Testis (tissue), 5 donors: ENCODE measurements at places on chromosomes 7 and 10. TPM values are rescaled to one million over a fixed set of nuclear protein-coding genes. Genes with fewer than 3 reads are reported as not detected.

DNA sequence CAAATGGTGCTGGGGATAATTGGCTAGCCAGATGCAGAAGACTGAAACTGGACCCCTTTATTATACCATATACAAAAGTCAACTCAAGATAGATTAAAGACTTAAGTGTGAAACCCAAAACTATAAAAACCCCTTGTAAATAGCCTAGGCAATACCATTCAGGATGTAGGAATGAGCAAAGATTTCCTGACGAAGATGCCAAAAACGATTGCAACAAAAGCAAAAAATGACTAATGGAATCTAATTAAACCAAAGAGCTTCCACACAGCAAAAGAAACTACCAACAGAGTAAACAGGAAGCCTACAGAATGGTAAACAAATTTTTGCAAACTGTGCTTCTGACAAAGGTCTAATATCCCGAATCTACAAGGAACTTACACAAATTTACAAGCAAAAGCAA lies 30.9 kb upstream of the PLXDC2 start:
- H3K27ac ChIP-seq: no peak overlapping the region
- no peaks in the 10 kb centered on the region for H3K4me1 ChIP-seq
- no peak for DNase-seq
- no peaks in the 10 kb centered on the region for H3K36me3 ChIP-seq
- H3K27me3 ChIP-seq: no peaks in the 10 kb centered on the region

GRCh38 chr7:98909487-98909886 lies 31.2 kb downstream of the TRRAP start:
- H3K27ac ChIP-seq: no peak overlapping the region
- H3K4me1 ChIP-seq: no peaks in the 10 kb centered on the region
- H3K27me3 ChIP-seq: no peaks in the 10 kb centered on the region

Gene RASSF4
- 68.1 TPM for total RNA-seq

Gene LLCFC1
- 14.1 TPM for total RNA-seq

Gene PMS2
- total RNA-seq: 13.3 TPM

DNA sequence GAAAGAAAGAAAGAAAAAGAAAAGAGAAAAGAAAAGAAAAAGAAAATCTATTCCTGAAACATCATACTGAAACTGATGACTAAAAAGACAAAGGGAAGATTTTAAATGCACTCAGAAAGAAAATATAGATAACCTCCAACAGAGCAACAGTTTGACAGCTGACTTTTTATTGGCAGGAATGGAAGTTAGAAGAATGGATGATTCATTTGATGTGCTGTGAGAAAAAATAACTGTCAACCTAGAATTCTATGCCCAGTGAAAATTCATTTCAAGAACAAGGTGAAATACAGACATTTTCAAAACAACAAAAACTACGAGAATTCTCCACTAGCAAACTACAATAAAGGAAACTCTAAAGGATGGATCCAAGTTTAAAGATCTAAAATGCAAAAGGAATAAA lies 50.5 kb upstream of the HSPA12A start:
- H3K36me3 ChIP-seq: no peaks in the 10 kb centered on the region
- H3K4me1 ChIP-seq: no peaks in the 10 kb centered on the region
- no peaks in the 10 kb centered on the region for H3K27me3 ChIP-seq
- H3K27ac ChIP-seq: no peak overlapping the region

Gene CRYGN
- 0.62 TPM for total RNA-seq

GRCh38 chr10:13670311-13670710 lies 83.5 kb downstream of the PRPF18 start:
- no peak overlapping the region for H3K27ac ChIP-seq
- DNase-seq: no peak
- no peaks in the 10 kb centered on the region for H3K27me3 ChIP-seq
- no peaks in the 10 kb centered on the region for H3K36me3 ChIP-seq
- peaks cover 4% of the 10 kb centered on the region for H3K4me1 ChIP-seq

Gene MKX
- 4.2 TPM for total RNA-seq

GRCh38 chr10:28256776-28257175 lies 46.1 kb downstream of the MPP7 start:
- DNase-seq: no peak
- H3K4me1 ChIP-seq: no peaks in the 10 kb centered on the region
- H3K4me3 ChIP-seq: no peak overlapping the region
- no peaks in the 10 kb centered on the region for H3K36me3 ChIP-seq
- no peaks in the 10 kb centered on the region for H3K27me3 ChIP-seq
- no peak overlapping the region for H3K27ac ChIP-seq

DNA sequence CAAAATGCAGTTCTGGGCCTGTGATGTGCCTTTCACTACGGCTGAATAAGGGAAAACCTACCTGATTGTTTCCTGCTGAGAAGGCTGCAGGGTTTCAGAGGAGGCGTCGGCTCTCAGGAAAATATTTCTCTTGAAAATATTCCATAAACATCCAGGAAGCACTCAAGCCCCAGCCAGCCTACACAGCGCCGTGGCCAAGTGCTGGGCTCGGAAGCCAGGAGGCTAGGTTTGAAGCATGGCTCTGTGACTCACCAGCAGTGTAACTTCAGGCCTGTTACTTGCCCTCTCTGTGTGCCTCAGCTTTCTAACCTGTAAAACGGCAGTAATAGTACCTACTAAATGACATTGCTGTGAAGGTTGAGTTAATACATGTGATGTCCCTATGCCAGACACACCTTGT lies 399.1 kb downstream of the GATA3 start:
- no peak for DNase-seq
- no peak overlapping the region for H3K4me3 ChIP-seq
- H3K27ac ChIP-seq: no peak overlapping the region
- H3K36me3 ChIP-seq: no peaks in the 10 kb centered on the region

GRCh38 chr10:32357056-32357735 lies 10.2 kb upstream of the EPC1 start:
- no peaks in the 10 kb centered on the region for H3K4me1 ChIP-seq
- no peaks in the 10 kb centered on the region for H3K36me3 ChIP-seq
- H3K27ac ChIP-seq: no peak overlapping the region

- H3K4me3 ChIP-seq: no peak overlapping the region
- no peaks in the 10 kb centered on the region for H3K27me3 ChIP-seq
- no peaks in the 10 kb centered on the region for H3K4me1 ChIP-seq
- H3K36me3 ChIP-seq: no peaks in the 10 kb centered on the region
- no peak overlapping the region for H3K27ac ChIP-seq
Measured at GRCh38 chr7:84704380-84704779, 482.5 kb downstream of the SEMA3D start.

- DNase-seq: peak; percentile 35
- H3K4me1 ChIP-seq: no peaks in the 10 kb centered on the region
- H3K36me3 ChIP-seq: no peaks in the 10 kb centered on the region
- H3K27me3 ChIP-seq: no peaks in the 10 kb centered on the region
- no peak overlapping the region for H3K27ac ChIP-seq
- no peak overlapping the region for H3K4me3 ChIP-seq
Measured at GRCh38 chr7:131203291-131203976, 124.2 kb upstream of the MKLN1 start.

GRCh38 chr10:75103881-75104686 lies 7.4 kb upstream of the SAMD8 start:
- no peak overlapping the region for H3K27ac ChIP-seq
- no peaks in the 10 kb centered on the region for H3K27me3 ChIP-seq
- DNase-seq: no peak
- peaks cover 11% of the 10 kb centered on the region for H3K4me1 ChIP-seq

DNA sequence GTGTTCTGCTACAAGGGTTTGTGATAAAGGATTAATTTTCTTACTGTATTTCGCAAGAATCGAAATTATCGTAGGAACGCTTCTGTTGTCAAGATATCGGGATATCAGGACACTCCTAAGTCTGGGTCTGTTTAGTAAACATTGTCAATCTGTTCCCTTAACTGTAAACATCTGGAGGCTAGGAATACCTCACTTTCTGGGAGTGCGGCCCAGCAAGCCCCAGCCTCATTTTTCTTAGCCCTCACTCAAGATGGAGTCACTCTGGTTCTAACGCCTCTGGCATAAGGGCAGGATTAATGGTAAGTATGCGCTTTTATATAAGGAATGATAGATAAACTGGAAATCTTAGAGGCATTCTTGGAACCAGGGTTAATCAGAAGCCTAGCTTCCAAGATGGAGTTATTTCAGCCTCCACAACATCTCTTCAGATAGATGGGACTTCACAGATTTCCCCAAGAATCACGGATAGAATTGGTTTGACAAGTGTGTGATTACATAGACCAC lies 30.1 kb upstream of the CCL24 start:
- no peak overlapping the region for H3K27ac ChIP-seq
- H3K4me3 ChIP-seq: no peak overlapping the region
- no peaks in the 10 kb centered on the region for H3K27me3 ChIP-seq
- no peaks in the 10 kb centered on the region for H3K36me3 ChIP-seq
- peaks cover 12% of the 10 kb centered on the region for H3K4me1 ChIP-seq
- DNase-seq: no peak

GRCh38 chr10:103479135-103479534 lies at the start of gene CALHM3:
CALHM3 (minus strand) TSS chr10:103479240; CDS start chr10:103479032, 208 bp downstream.
- no peaks in the 10 kb centered on the region for H3K36me3 ChIP-seq
- no peak within 1 kb of the TSS for H3K27ac ChIP-seq
- H3K4me1 ChIP-seq: peaks cover 18% of the 10 kb centered on the region
- no peak for DNase-seq

DNA sequence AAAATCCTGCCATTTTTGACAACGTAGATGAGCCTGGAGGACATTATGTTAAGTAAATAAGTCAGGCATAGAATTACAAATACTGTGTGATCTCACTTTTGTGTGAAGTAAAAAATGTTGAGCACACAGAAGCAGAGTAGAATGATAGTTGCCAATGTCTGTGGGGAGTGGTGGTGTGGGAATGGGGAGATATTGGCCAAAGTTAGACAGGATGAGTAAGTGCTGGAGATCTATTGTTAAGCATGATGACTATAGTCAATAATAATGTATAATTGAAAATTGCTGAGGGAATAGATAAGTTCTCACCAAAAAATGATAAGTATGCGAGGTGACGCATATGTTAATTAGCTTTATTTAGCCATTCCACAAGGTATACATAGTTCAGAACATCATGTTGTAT lies 92.0 kb downstream of the GPR85 start:
- no peak overlapping the region for H3K4me3 ChIP-seq
- H3K27ac ChIP-seq: no peak overlapping the region
- no peak for DNase-seq

GRCh38 chr7:122438006-122438405 lies 133.5 kb upstream of the FEZF1 start:
- no peaks in the 10 kb centered on the region for H3K27me3 ChIP-seq
- H3K36me3 ChIP-seq: no peaks in the 10 kb centered on the region
- DNase-seq: no peak
- no peak overlapping the region for H3K27ac ChIP-seq

DNA sequence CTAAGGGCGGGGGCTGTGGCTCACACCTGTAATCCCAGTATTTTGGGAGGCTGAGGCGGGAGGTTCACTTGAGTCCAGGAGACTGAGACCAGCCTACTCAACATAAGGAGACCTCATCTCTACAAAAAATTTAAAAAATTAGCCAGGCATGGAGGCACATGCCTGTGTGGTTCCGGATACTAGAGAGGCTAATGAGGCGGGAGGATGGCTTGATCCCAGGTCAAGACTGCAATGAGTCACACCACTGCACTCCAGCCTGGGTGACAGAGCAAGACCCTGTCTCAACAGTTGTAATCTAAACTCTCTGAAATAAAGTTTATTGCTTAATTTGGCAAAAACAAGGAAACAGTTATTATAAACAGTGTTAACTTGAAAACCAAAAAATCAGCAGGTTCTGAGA lies 123.3 kb downstream of the USP6NL start:
- DNase-seq: no peak
- no peak overlapping the region for H3K4me3 ChIP-seq
- H3K4me1 ChIP-seq: no peaks in the 10 kb centered on the region
- H3K27me3 ChIP-seq: no peaks in the 10 kb centered on the region
- H3K27ac ChIP-seq: no peak overlapping the region
- no peaks in the 10 kb centered on the region for H3K36me3 ChIP-seq

Gene FKBP6
- 60.9 TPM for total RNA-seq

DNA sequence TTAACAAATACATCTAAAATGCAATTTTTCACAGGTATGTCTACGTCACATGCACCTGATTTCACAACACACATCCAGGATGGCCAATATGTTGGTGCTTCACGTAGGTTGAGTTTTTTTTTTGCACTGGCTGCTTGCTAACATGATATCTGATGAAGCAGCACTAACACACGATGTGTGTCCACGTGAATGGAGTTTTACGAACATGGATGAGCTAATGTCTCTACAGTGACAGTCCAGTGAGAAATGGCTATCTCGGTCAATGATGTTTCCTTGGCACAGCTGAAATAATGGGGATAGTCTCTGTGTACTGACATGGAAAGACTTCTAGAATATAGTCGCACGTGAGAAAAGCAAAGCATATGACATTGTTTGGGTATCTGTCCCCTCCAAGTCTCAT lies 563.9 kb upstream of the ADARB2 start:
- no peaks in the 10 kb centered on the region for H3K4me1 ChIP-seq
- H3K27me3 ChIP-seq: no peaks in the 10 kb centered on the region
- no peak for DNase-seq
- no peak overlapping the region for H3K4me3 ChIP-seq

DNA sequence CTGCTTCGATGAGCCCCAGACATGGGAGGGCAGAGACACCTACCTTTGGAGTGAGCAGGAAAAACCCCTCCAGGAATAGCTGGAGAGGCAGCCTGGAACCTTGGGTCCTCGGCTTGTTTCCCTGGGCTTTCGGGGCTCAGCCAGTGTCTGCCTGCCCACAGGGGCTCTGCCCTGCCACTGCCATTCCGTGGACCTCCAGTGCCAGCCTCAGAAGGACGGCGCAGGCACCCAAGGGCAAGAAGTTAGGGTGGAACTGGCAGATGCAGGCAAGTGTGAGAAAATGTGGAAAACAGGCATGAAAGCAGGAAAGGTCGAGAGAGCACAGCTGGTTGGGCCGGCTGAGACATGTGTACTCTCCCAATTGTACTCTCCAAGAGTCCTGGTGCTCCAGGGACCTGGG lies 281.5 kb downstream of the GRID1 start:
- no peaks in the 10 kb centered on the region for H3K4me1 ChIP-seq
- H3K27me3 ChIP-seq: no peaks in the 10 kb centered on the region
- no peak for DNase-seq
- H3K36me3 ChIP-seq: no peaks in the 10 kb centered on the region
- H3K4me3 ChIP-seq: no peak overlapping the region
- H3K27ac ChIP-seq: no peak overlapping the region

Gene DNA2
- total RNA-seq: 7.6 TPM

GRCh38 chr7:143041346-143041745 lies 10.8 kb upstream of the OR6V1 start:
- DNase-seq: no peak
- H3K27me3 ChIP-seq: no peaks in the 10 kb centered on the region
- no peak overlapping the region for H3K27ac ChIP-seq
- H3K4me1 ChIP-seq: peaks cover 3% of the 10 kb centered on the region

DNA sequence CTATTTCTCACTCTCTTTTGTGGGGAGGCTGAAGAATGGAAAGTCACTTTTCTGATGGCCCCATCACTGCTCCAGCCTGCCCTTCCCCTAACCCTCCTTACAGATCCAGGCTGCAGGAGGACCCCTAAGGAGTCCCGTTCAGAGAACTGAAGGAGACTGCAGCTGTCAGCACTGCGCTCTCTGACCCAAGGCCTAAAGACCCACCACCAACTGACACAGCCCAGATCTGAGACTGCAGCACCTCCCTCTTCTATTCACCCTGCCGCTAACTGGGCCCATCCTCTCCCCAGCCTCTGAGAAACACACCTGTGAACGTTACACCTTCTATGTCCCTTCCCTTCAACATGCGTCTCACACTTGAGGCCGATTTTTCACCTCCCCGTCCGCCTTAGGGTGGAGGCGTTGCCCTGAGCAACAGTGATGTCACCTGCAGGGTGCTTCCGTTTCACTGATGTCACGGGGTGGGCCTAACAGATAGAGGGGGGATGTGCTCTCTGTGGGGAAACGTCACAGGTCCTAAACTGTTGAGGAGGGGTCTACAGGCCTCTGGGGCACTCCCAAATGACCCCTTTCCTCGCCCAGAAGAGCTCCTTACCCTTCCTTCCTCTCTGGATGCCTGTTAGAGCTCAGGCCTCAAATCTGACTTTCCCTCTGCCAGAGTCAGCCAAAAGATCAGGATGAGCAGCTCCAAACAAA lies 5.1 kb downstream of the ITPRIP start:
- no peaks in the 10 kb centered on the region for H3K36me3 ChIP-seq
- H3K4me1 ChIP-seq: peaks cover 65% of the 10 kb centered on the region
- no peak overlapping the region for H3K4me3 ChIP-seq
- DNase-seq: peak; percentile 13

Gene TMEM236
- 0.43 TPM for total RNA-seq
